Endothelial cell (in vitro differentiated cells): ENCODE measurements at places on chromosomes 7 and 10.

- no peak for DNase-seq
Measured at GRCh38 chr7:78702770-78703169, 750.7 kb downstream of the MAGI2 start.

DNA sequence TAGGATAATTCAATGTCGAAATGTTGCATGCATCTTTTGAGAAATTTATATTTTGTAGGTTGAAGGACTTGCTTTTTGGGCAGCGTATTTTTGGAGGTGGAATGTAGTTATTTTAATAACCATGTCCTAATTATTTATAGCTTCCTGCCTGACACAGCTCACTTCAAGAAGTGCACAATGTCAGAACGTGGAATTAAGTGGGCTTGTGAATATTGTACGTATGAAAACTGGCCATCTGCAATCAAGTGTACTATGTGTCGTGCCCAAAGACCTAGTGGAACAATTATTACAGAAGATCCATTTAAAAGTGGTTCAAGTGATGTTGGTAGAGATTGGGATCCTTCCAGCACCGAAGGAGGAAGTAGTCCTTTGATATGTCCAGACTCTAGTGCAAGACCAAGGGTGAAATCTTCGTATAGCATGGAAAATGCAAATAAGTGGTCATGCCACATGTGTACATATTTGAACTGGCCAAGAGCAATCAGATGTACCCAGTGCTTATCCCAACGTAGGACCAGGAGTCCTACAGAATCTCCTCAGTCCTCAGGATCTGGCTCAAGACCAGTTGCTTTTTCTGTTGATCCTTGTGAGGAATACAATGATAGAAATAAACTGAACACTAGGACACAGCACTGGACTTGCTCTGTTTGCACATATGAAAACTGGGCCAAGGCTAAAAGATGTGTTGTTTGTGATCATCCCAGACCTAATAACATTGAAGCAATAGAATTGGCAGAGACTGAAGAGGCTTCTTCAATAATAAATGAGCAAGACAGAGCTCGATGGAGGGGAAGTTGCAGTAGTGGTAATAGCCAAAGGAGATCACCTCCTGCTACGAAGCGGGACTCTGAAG lies 620 bp downstream of the ZRANB1 start:
- no peak for DNase-seq

DNA sequence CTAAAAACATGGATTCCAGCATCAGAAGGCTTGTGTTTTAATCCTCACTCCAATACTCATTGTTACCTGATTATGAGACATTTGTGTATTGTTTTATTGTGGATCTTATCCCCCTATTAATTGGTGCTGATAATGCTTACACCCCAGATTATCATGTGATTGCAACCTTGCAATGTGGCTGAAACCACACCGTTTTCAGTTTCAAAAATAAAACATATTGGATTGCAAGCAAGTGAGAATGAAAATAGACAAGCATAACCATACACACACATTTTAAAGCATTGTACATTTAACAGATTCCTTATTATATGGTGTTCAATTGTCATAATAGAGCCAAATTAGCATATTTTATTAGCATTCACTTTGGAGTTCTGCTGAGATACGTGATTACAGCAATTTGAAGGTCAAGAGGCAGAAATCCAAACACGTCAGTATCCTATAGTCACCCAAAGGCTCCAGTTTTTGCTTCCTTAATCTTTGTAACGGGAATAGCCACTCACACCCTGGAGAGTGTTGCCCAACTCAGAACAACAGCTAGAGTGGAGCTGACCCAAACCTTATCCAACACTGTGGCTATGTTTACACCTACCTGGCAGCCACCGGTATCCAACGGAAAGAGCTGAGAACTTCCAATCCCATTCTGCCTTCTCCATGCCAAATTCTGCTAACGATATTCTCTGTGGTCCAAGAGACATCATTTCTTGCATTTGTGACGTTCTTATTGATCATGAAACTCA lies 317.1 kb upstream of the KLF6 start:
- DNase-seq = no peak

DNA sequence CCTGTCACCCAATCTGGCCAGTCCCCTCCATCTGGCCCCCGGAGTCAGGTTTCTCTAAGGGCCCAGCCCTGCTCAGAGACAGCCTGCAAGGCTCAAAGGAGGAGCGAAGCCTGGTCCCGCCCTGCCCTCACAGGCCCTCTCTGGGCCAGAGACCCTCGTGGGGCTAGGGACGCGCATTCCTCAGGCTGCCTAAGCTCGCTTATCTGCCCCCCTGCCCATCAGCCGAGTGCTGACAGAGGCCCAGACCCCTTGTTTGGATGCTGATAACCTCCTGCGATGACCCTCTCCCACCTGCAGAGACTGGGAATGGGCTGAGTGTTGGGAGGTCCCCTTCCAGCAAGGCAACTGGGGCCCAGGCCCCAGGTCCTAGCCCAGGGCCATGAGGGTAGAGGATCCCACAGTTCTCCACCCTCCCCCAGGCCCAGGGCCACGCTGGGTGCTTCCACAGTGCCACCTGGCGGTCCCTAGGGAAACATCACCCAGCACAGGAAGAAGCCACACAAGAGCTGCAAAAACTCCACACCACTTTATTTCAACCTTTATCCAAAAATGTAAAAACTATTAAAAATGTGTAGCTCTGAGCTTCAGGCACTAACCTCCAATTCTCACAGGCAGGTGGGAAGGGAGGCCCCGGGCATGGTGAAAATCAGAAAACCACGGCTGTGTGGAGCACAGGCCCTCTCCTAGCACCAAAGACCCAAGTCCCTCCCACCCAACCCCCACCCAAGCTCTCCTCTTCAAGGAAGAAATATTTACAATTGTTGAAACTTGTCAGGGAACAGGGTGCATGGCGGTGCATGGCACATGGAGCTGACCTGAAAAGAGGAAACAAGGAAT lies 2.2 kb downstream of the NPM3 start:
- peak; percentile 79 for DNase-seq

DNA sequence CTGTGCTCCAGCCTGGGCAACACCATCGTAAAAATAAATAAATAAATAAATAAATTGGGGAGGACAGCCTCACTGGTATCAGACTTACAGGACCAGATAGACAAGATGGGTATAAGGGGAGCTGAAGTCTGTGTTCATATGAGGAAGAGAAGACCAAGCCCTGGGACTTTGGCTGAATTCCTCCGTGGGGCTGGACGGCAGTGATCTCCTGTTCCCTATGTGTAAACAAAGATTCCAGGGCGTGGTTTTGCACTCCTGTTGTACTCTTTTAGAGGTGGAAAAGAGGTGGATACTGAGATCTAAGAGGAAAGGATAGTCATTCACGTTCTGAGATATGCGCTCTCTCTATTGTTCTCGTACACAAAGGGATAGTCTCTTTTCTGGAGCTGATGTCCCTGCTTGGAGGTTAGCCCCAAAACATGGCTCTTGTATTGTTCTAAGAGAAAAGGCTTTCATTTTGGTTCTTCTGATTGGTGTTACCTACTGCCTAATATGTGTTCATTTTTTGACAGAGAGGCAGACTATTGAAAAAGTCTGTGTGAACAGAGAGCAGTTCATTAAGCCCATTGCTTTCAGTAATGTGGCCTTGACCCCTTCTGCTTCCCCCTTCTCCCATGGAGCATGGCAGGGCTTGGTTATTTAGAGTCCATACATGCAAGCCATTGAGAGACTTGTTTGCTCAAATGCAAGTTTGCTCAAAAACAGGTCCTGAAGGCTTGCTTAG lies 12.3 kb downstream of the KCTD7 start:
- no peak for DNase-seq

DNA sequence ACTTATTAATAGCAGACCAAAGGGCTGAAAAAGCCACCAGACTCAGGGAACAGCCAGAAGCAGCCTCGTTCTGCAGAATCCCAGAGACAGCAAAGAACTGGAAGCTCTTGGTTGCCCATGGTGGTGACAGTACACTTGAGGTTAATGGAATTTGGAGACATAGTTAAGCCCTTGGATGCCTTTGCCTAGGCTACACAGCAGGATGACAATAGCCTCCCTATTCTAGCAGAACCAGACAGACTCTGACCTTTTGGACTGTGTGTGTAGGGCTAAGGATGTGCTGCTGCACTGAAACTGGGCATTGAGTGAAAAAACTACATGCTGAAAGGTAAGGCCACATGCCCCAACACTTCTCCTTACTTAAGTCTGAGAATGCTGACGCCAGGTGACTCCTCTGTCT lies 22.7 kb downstream of the OTUD1 start:
- no peak for DNase-seq

DNA sequence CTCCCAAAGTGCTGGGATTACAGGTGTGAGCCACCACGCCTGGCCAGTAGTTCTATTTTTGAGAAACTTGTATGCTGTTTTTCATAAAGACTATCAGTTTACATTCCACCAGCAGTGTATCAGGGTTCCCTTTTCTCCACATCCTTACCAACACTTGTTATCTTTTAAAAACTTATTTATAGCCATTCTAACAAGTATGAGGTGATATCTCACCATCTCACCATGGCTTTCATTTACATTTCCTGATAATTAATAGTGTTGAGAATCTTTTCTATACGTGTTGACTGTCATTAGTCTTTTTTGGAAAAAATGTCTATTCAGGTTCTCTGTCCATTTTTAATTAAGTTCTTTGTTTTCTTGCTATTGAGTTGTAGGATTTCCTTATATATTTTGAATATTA lies 416.1 kb downstream of the NEBL start:
- no peak for DNase-seq

GRCh38 chr7:147992698-147993097 lies 597.9 kb upstream of the C7orf33 start:
- DNase-seq = no peak

DNA sequence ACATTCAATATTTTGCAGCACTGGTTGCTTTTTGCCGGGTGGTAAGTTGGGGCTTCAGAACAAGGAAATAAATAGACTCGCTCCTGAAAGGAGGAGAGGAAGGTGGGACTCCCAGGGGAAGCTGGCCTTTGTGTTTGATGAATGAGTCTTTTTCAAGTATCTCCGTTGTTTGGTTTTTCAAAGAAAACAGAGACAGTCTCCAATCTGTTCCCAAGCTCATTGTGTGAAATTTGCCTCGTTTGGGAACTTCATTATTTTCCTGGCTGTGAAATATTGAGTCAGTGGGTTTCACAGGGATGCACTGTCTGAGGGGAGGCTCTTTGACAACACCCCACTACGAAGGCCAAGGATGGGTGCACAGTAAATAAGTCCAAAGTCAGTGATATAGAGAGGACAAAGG lies 38.7 kb upstream of the KIAA1217 start:
- DNase-seq = no peak

GRCh38 chr10:4514445-4515108 lies 311.4 kb upstream of the AKR1E2 start:
- peak; percentile 9 for DNase-seq

GRCh38 chr7:145644426-145645134 lies 472.0 kb upstream of the CNTNAP2 start:
- no peak for DNase-seq

- DNase-seq = no peak
Measured at GRCh38 chr10:115909962-115910731, 362.9 kb downstream of the GFRA1 start.

- DNase-seq = peak; percentile 97
Measured at GRCh38 chr7:149714081-149714909, 59.1 kb downstream of the ZNF467 start.

DNA sequence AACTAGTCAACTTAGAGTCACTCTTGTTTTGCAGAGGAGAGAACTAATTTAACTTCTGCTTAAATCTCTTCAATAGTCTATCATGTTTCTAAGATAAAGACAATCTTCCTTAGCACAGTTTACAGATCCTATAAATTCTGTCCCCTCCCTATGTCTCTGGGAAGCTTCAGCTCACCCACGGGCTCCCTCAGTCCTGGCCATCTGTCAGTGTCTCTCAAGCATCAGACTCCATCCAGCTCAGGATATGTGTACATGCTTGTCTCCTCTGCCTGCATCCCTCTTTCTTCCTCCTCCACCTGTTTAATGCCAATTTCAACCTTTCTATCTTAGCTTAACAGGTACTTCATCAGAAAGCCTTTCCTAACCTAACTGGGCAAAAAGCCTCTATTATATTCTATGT lies 177.1 kb upstream of the PTER start:
- no peak for DNase-seq

DNA sequence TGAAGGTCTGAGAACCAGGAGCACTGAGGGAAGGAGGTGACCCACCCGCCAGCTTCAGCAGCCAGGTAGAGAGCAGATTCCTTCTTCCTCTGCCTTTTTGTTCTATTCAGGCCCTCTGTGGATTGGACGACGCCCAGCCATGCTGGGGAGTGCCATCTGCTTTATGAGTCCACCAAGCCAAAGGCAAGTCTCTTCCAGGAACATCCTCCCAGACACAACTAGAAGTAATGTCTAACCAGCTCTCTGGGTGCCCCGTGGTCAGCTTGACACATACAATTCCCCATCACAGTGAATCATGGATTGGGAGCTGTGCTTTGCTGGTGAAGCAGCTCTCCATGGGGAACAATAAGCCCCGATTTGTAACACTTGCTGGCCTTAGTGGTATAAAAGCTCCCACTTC lies 125.2 kb downstream of the CCDC3 start:
- DNase-seq = no peak

GRCh38 chr7:128446306-128446705 lies 9.4 kb upstream of the HILPDA start:
- no peak for DNase-seq

DNA sequence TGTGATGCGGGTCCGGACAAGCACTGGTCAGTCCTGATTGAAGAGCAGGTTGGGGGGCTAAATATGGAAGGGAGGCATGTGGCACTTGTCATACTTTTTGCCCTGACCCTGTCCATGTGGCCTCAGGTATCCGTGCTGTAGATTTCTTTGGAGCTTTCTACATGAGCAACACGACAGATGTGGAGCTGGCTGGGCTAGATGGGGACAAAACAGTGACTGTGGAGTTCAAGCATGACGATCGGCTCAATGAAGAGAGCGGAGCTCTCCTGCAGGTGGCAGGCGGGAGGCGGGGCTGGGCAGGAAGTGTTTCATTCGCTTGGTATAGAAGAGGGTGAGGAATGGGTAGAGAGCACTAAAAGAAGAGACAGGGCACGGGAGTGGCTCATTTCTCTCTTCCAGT lies 13.0 kb upstream of the CHCHD1 start:
- no peak for DNase-seq

GRCh38 chr10:126179637-126180036 lies 208.6 kb downstream of the ADAM12 start:
- DNase-seq = no peak

DNA sequence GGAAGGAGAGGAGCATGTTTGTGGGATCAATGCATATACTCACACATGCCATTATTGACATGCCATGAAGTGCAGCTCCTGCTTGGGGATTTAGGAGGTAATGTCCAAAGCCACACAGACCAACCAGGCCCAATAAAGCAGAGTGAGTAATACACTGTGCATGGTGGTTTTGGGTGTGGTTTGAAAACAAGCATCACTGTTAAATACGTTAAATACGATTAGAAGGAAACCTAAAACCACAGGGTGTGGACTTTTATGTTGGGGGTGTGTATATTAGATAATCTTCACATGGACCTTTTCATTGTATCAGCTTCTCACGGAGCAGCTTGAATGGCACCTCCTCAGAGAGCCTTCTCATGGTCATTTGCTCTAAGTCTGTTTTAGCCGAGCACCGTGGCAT lies 10.4 kb upstream of the EIF3A start:
- DNase-seq = no peak
